ENCODE measurements at places on chromosomes 1 and 21.

GRCh38 chr1:7703321-7704213, 67.5 kb upstream of the VAMP3 start:
- DNase-seq: no peak

DNA sequence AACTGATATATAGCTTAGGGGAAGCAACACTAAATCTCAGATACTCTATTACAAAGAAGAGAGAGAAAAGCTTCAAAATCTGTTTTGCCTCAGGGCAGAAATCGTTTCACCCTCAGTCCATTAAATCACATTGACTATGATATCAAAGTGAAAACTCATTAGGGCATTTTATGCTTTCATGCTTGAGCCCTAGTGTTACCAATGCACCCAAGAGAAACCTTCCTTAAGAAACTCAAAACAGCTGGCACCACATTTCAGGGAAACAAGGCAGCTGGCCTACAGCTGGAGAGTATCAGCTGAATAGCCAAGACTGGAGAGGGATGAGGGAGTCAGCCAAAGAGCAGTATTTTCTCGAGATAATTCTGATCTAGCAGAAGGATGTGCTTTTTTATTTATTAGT, 14.9 kb downstream of the COLGALT2 start:
- DNase-seq: no peak

DNA sequence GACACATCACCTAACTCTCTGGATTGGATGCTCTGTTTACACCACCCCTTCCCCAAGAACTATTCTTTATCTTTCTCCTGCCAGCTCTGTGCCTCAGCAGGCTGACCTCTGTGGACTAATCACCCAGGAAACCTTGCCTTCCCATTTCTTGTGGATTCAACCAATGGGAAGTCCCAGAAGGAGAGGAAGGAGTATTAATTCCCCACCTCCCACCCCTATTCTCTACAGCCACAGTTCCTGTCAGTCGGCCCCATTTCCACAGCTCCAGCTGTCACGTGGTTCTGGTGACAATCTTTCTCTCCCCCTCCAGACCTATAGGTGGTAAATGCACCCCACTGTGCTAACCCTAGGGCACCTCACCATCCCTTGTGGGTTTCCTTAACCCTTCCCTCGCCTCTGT, 46.8 kb upstream of the SSBP3 start:
- no peak for DNase-seq

DNA sequence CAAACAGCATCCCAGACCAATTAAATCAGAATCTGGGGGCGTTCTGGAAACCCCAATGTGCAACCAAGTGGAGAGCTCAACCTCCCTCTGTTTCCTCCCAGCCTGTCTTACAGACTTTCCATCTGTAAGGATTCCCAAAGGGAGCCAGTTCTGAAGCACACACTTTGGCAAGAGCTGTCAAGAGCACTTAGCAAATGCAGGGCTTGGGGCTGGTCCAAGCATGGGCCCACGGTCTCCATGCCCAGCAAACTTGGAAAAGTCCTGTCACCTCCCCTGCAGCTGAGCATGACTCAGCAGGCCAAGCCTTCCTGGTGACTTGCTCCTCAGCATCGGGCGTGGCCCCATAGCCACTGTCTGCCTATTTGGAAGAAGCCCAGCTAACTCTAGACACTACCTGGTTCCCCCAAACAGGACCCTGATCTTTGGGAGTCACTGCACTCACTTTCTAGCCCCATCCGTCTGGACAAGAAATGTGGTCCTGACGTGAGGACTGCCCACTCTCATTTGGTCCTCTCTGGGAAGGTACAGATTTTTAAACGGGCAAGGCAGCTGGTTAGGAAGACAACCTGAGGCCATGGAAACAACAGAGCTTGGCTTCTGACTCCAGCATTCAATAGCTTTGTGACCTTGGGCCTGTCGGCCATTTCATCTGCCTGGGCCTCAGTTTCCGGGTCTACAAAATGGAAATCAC, 16.9 kb downstream of the SLC2A1 start:
- DNase-seq: no peak

DNA sequence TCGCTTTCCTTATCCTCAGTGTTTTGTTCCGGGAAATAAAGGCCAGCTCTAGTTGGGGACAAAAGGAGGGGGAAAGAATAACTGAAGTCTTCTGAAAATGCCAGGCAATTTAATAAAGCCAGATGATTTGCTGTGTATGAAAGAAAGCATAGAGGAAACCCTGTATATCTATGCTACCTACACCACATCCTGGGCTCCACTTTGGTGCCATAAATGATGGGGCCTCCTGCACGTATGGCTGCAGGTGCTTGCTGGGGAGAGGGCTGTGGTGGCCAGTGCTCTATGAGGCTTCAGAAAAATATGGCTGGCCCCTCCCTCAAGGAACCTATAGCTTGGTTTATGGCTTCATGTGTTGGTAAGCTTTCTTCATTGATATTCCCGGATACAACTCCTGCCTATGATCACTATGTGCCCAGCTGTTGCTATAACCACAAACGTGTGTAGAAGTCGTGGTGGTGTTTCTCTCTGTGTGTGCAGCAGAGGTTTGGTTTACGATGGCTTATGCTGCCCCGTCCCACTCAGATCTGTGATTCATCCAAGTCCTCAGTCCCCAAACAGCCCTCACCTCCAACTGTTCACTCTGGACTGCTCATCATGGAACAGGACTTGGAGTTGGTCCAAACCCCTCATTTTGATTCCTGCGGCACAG, 59.5 kb downstream of the BACE2 start:
- DNase-seq: no peak

GRCh38 chr1:179015396-179015795, 10.3 kb upstream of the FAM20B start:
- DNase-seq: no peak

DNA sequence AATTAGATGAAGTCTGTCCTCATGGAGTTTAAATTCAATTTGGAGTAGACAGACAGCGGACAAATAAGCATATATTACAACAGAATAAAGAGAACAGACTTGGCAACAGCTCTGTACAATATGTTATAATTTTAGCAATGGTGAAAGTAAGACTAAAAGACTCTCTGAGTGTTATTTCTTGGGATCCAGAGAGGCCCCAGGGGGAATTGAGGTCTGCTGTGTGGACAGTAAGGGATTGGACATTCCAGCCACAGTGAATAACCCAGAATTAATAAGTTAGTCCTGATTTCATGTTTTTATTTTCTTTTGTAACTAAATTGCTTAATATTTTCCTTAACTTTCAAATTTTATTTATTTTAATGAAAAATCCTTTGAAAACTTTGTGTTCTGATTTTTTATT, 101.7 kb downstream of the PATJ start:
- no peak for DNase-seq

GRCh38 chr1:8127171-8127641, 101.1 kb upstream of the ERRFI1 start:
- DNase-seq: no peak

DNA sequence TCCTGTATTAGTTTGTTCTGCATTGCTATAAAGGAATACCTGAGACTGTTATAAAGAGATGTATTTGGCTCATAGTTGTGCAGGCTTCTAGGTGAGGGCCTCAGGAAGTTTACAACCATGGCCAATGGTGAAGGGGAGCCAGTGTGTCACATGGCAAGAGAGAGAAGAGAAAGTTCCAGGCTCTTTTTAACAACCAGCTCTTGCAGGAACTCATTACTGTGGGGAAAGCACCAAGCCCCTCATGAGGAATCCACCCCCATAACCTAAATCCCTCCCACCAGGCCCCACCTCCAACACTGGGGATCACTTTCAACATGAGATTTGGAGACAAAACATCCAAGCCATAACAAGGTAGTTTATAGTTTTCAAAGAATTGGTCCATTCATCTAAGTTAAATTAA, 5.0 kb upstream of the MEAF6 start:
- DNase-seq: no peak

GRCh38 chr21:25571726-25572121, 35.6 kb downstream of the MRPL39 start:
- DNase-seq: no peak

- DNase-seq: no peak
Measured at GRCh38 chr1:150249936-150250335, 7.6 kb upstream of the CA14 start.

DNA sequence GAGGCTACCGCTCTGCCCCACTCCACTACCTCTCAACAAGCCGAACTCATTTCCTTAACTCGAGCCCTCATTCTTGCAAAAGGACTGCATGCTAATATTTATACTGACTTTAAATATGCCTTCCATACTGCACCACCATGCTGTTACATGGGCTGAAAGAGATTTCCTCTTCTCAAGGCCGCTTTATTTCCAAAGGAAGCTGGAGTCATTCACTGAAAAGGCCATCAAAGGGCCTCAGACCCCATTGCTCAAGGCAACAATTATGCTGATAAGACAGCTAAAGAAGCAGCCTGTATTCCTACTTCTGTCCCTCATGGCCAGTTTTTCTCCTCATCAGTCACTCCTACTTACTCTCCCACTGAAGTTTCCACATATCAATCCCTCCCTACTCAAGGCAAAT, 6.9 kb upstream of the HPDL start:
- no peak for DNase-seq

GRCh38 chr1:90154711-90155110, 159.8 kb downstream of the ZNF326 start:
- no peak for DNase-seq

GRCh38 chr1:116374353-116375147, 1.5 kb downstream of the ATP1A1 start:
- no peak for DNase-seq

DNA sequence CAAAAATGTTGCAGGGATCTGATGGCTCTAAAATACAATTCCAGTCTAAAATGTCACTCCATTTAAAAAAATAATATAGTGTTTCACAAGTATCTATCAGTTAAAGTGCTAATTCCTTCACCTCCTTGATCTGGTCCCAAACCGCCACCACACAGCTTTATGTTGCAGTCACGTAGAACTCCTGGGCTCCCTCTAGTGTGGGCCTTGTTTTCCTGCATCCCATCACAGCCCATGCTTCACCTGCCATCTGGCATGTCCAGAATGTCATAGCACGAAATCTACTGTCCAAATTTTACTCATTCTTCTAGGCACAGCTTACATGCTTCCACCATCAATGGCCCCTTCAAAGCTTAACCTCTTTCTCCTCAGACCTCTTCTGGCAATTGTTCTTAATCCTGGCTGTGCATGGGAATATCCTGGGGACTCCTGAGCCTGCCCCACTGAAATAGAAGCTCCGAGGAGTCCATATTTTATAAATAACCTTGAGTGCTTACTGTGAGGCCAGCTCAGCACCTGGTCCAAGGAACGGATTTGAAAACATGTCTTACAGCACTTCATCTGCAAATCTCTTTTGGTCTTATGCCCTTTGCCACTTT, 15.5 kb downstream of the FYB2 start:
- DNase-seq: no peak

DNA sequence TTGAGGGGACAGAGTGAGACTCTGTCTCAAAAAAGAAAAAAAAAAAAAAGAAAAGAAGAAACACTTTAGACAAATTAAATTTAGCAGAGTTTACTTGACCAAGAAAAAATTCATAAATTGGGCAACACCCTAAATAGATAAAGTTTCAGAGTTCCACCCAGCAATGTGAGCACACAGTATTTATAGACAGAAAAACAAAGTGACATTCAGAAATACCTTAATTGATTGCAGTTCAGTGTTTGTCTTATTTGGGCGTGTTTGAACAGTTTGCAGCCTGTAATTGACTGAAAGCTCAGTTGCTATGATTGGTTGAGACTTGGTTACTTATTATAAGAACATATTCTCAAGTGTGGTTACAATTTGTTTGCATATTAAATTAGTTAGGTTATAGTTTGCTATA, 603.5 kb upstream of the NEGR1 start:
- DNase-seq: no peak

DNA sequence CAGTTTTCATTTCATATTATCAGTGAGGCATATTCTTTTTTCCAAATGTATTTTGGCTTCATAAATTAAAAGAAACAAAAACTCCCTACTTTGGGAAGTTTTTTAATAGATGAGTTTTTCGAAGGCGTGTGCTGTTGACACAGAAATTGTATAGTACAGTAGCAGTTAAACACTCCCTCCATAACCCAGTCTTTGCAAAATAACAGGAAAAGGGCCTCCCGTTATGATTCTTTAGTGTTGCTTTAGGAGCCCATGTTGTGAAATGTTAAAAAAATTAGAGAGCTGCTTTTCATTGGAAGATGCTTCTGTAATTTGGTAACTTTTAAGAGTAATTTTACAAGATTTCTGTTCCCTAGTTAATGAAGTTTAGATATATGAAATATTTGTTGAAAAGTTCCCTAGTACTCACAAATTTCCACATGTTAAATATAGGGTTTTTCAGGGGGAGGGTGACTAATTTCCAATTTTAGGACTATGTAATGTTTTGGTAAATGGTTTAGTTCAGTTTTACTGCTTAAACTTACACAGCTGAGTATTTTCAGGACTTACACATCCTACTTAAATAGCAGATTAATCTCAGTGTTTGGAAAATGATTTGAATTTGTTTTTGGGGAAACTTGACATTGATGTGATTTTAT, 2.0 kb downstream of the CAMSAP2 start:
- no peak for DNase-seq

DNA sequence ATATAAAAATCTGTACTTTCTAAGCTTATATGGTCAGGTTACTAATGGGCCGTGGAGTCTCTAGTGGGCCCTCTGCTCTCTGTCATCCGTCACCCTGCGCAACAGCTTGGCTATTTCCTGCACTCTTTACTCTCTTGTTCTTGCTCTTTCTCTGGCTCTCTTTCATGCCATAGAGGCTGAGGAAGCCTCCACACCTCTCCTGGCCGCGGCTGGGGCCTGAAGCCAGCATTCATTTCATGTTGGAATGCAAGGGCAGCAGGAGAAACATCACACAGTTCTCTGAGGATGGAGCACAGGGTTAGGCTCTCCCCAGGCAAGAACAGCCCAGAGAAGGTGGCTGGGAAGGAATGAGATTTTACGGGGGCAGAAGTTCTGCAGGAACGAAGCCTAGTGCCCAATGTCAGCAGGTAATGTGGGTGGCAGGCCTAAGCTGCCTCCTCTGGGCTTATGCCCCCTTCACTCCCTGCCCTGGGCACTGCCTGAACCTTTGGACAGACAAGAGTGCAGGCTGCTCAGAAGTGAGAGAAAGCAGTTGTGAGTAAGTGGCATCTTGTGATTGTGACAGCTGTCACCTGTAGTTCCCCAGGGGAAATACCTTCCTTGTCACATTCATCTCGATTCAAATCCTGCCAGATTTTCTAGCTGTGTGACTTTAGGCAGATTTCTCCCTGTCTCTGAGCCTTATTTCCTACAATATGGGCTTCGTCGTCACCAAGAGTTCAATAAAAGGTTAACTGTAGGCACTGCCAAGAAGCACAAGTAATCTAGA, 3.6 kb upstream of the FHAD1 start:
- no peak for DNase-seq

GRCh38 chr1:3060127-3060526, 8.9 kb upstream of the PRDM16 start:
- DNase-seq: no peak

- DNase-seq: no peak
Measured at GRCh38 chr1:75937034-75937433, 4.8 kb upstream of the ASB17 start.

GRCh38 chr21:43266534-43266933, 97.7 kb downstream of the CRYAA start:
- DNase-seq: no peak

DNA sequence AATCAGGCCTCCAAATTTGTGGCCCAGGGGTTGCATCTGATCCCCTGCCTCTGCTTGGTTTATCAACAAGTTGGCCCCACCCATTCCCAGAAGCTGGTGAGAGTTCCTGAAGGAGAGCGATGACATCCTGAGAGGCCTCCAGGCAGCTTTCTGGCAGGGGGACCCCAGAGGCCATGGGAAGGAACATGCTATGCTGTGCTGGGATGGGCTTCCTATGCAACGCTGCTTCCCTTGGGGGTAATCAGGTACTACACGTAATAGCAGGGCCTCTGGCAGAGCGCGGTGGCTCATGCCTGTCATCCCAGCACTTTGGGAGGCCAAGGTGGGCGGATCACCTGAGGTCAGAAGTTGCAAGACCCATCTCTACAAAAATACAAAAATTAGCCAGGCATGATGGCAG, 8.4 kb upstream of the MTF1 start:
- no peak for DNase-seq
